ENCODE measurements at places on chromosomes 16 and 17.

DNA sequence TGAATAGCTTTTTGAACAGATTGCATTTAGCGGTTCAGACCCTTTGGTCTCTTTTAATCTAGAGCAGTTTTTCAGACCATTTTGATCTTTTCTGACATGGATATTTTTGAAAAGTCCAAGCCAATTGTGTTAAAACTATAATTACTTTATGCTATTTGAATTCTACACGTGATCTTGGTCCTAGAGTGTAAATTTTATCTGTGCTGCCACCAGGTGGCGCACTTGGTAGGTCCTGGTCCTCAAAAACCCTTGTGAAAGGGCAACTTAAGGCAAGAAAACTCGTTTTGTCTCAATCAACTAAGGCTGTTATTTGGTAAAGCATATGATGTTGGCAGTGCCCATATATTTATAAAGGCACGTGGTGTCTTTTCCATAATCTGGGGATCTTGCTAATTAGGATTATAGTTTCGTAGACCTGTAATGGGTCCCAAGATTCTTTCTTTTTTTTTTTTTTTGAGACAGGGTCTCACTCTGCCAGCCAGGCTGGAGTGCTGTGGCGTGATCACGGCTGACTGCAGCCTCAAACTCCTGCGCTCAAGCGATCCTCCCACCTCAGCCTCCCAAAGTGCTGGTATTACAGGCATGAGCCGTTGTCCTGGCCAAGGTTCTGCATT lies 43.9 kb upstream of the TEX2 start:
- peak; percentile 46 for DNase-seq

- DNase-seq = no peak
Observed at GRCh38 chr16:819336-820043, 19.0 kb upstream of the GNG13 start.

DNA sequence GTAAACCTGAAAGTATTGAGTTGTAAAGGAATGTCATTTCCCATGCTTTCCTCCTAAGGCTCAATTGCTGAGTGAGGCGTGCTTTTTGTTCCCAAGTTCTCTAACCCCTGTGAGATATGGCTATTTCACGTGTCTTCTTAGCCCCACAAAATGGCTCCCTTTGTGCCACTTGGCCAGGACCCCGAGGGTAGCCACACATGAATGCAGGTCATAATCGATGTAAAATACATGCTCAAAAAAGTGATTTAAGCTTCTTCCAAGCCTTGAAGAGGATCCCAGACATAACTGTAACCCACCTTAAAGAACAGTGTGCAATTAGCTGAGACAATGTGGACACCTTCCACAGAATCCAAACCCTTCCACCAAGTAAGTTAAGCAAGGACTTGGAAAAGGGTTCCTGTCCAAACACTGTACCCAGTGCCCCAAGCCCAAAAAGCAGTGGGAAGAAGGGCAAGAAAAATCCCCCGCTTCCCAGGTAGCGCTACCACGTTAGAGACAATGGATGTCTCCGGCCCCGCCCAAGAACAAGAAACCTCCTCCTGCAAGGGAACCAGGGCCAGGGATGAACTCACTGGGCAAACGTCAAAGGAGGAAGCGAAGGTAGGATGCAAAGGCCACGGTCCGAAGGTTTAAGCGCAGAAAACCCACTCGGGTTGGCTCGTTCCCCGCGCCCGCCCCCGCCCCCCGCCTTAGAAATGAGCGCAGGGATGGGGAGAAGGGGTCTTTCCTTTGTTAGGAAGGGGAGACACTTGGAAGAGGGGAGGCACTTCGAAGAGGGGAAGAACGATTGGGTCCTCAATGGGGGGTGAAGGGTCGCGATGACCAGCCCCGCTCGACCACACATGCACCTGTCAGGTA lies 1.2 kb downstream of the JPT1 start:
- DNase-seq = no peak

DNA sequence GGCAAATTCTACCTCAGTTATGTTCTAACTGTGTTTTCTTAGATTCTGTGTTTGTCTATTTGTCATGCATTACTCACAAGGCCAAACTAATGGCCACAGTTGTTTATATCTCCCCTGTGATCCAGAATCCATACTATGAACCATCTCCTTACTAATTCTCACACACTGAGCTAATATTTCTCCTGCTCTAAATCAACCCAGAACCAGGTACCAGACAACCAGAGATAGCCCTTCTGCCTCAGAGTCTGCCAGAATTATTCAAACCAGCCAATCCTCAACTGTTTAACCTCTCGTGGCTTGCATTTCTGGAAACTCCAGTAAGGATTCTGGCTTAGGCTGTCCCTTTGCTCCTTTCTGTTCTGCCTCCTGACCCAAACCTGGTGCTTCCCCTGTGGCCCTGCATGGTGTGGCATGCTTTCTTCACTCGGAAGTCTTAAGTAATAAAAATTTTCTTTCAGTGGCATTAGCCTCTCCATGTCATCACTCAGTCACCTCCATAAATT lies 59.4 kb downstream of the EFCAB5 start:
- DNase-seq = no peak

GRCh38 chr17:1529863-1530262 lies 13.5 kb upstream of the INPP5K start:
- no peak for DNase-seq

- DNase-seq = no peak
Observed at GRCh38 chr17:49914664-49915063, 54.3 kb upstream of the DLX4 start.

- DNase-seq = no peak
Observed at GRCh38 chr16:78122774-78123315, 23.4 kb downstream of the WWOX start.

- DNase-seq = no peak
Observed at GRCh38 chr17:28484296-28484695, 10.9 kb downstream of the SLC13A2 start.

GRCh38 chr17:40963838-40964237 lies 2.9 kb downstream of the KRT39 start:
- DNase-seq = no peak

DNA sequence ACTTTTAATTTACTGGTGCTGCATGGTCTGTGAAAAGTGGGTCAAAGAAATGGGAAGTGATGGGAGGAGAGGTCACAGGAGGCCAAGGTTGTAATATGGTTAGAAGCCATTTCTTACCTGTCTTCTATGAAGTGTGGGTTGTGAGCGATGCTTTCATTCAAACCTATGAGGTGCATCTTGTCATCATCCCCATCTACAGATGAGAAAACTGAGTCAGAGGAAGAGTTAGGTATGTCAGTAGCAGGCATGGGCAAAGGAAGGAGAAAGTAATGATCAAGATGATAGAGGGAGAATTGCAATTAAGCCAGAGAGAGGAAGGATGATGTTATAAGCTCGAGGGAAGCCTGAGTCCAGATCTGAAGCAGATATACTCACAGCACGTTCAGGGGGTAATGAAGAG lies 19.7 kb downstream of the CDH13 start:
- DNase-seq = no peak
